ENCODE measurements at places on chromosomes 3 and 15.

GRCh38 chr15:98914626-98915025, 93.0 kb downstream of the PGPEP1L start:
- DNase-seq: no peak

- DNase-seq: no peak
Observed at GRCh38 chr3:49001155-49001554, 6.0 kb upstream of the WDR6 start.

DNA sequence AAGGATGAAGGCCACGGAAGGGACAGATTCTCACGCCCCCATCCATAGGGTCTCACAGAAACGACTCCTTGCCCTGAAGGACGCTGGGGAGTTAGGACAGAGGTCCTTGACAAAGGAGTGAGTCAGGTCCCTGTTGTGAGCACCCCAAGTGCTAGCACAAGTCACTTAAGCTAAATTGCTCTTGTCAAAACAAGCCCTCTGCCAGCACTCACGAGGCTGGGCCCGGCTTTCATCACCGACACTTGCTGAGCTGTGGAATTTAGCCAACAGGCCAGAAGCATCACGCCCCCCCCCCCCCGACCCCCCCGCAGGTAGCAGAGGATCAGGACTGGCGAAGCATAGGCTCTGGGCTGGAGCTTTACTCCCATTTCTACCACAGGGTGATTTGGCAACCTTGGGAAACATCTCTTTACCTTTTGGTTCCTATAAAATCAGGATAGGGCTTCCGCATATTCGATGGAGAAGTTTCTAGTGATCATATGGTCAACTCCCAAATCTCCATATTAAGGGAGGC, 75.4 kb downstream of the ADCY5 start:
- no peak for DNase-seq

- DNase-seq: peak; percentile 44
Observed at GRCh38 chr3:147945968-147946519, 536.9 kb downstream of the ZIC1 start.

GRCh38 chr15:41474436-41474835, 19.2 kb upstream of the ITPKA start:
- no peak for DNase-seq

- peak; percentile 55 for DNase-seq
Observed at GRCh38 chr3:187616307-187616972, 53.8 kb downstream of the SST start.

DNA sequence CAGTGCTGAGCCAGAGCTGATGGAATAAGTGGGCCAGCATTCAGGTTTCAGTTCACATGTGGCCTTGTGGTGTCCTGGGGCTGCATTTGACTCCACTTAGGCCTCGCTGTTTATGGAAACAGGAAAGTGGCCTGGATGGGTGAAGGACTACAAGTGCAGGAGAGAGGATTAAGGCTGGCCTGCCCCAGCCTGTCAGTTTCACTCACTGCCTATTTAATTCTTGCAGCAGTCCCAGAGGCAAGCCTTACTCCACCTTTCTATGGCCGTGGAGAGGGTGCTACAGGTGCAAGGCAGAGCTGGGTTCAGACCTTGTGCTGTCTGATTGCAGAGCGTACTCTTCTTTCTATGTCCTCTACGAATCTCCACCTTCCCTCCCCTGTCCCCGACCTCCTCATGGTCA, 37.7 kb downstream of the ABHD17C start:
- DNase-seq: no peak

DNA sequence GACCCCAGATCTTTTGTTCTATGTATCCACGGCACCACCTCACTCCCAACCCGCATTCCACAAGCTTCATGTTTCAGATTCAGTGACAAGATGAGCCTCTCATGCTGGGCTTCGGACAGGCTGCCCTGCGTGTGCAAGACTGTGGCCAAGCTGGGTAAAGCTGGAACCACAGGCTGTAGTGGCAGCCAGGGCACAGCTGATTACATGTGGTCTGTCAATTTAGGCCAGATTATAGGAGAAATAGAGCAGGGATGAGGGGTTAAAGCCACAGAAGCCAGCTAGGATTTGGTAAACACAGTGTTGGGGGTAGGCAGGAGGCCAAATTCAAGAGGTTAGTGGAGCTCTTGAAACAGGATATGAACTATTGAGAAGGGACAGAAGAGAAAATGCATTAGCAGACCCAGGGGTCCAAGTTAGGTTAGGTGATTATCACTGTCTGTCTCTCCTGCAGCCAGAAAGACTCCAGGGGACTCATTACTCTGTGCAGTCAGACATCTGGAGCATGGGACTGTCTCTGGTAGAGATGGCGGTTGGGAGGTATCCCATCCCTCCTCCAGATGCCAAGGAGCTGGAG, 12.9 kb downstream of the SNAPC5 start:
- no peak for DNase-seq

GRCh38 chr3:79258479-79258878, 509.3 kb downstream of the ROBO1 start:
- no peak for DNase-seq

DNA sequence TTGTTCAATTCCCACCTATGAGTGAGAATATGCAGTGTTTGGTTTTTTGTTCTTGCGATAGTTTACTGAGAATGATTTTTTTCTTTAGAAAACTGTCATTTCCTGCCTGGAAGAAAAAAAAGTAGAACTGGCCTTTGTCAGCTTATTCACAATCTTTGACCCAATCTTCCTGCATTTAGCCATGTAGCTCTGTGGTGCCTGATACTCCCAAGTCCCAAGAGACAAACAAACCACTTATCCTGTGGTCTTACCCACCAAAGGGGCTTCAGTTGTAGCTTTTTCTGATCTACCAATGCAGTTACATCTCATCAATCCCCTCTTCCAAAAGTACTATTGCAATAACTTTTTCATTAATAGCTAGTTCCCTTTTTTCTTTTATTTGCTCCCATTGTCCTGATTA, 444.6 kb downstream of the GRM7 start:
- no peak for DNase-seq

DNA sequence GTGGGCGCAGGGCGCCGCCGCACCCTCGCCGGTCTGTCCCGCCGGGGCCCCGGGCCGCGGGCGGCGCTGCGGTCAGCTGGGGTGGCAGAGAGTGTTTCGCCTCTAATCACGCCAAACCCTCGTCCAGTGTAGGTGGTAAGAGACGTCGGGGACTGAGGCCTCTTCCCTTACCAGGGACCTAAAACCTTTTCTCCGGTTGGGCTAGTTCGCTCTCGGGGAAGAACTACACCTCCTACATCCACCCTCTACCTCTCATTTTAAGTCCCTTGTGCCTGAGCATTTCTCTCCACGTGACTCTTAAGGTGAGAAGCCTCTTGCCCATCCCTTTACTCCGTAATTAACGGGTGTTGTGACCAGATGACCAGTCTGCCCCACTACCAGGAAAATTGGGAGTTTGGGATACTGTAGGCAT, 520 bp downstream of the TMEM42 start:
- DNase-seq: no peak

DNA sequence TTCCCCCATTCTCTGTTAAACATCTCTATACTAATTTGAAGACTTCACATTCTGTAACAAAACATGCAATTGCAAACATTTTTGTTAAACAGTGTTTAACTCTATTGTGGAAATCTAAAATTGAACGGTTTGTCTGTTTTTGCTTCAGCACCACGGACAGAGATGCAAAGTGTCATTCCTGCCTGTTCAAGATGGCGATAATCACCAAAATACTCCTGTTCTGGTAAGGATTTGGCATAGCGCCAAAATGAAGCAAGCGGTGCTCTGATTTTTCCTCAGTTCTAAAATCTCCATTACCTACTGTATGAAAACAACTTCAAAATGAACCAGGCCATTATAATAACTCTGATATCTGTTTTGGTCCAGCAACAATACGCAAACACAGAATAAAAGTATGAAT, 129.7 kb upstream of the TUSC7 start:
- DNase-seq: no peak

DNA sequence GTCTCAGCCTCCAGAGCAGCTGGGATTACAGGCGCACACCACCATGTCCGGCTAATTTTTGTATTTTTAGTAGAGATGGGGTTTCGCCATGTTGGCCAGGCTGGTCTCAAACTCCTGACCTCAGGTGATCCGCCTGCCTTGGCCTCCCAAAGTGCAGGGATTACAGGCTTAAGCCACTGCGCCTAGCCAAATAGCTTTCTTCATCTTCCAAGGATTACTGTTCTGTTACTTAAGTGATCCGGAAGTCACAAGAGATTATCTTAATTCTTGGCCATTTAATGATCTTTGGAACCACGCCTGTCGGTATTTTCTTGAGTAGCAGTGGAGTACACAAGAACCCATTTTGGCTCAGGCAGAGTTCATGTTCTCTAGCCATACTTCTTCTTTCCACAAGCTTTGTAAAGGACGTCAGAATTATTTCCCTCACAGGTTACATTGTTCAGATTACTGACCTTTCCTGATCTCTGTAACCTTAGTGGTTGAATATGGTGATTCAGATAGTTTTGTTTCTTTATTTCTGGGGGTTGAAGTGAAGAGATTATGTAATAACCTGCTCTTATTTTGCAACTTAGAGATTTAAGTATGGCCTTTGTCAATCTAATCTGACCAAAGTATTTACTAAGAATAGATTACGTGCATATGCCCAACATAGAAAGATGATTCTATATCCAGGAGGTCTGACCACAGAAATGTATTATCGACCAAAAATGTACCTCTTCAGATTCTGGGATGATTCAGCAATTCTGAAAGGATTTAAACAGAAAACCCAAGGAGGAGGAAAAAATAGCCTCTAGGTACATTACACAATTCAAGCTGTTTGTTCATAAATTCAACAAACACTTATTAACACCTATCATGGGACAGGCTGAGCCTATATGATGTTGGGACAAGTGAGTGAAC, 132.2 kb downstream of the GREM1 start:
- DNase-seq: no peak

DNA sequence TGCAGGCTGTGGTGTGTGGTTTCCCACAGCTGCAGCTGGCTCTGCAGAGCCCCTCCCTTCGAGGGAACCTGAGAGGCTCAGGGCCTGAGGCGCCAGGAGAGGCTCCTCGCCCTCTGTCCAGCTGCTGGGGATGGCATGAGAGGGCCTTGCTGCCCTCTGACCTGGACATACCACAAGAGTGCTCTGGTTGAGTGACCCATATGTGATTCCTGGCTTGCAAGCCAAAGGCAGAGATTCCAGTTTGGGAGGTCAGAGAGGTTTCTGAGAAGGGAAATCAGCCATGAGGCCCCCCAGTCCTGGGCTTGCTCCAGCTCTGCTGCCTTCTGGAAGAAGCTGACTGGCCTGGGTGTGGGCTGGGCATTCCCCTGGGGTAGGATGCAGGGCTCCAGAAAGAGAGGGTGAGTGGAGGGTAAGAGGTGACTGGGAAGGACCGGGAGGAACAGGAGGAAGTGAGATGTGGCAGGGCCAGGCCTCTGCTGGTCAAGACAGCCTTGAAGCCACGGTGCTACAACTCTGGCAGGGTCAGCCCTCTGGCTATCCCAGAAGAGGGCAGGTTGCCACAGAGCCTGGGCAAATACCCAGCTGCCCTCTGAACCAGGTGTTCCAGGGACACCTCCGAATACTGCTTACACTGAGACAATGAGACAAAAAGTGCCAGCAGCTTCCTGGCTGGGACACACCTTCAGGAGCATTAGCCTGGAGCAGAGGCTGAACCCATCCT, 16.0 kb upstream of the SRP14 start:
- DNase-seq: no peak
